H1 (cell line): ENCODE measurements at places on chromosomes 7 and 10. TPM values are rescaled to one million over a fixed set of nuclear protein-coding genes. Genes with fewer than 3 reads are reported as not detected.

Gene WEE2
- not detected in 2 replicates for total RNA-seq

Gene CRCP
- 29.2 and 29.3 TPM in 2 replicates for total RNA-seq

Gene PHKG1
- total RNA-seq = 0.61 TPM in 1 of 2 replicates, not detected in the other

Gene USP6NL
- 27.6 and 28.8 TPM in 2 replicates for total RNA-seq

Gene SDK1
- 7.2 and 7.3 TPM in 2 replicates for total RNA-seq

Gene WDFY4
- total RNA-seq = not detected in 2 replicates

Gene MRLN
- total RNA-seq = not detected in 2 replicates

Gene CDHR1
- total RNA-seq = 8.7 and 10.5 TPM in 2 replicates

Gene MAP3K8
- 5.4 and 5.6 TPM in 2 replicates for total RNA-seq

Gene TLX1
- not detected in 2 replicates for total RNA-seq

Gene HIBADH
- 29.9 and 30.1 TPM in 2 replicates for total RNA-seq

Gene CHST15
- 9.1 and 9.4 TPM in 2 replicates for total RNA-seq

GRCh38 chr7:149707448-149707886 is 65.9 kb downstream of the ZNF467 start:
- no peaks in the 10 kb centered on the region for H3K4me1 ChIP-seq
- H3K4me3 ChIP-seq = no peak overlapping the region
- no peak for DNase-seq
- no peaks in the 10 kb centered on the region for H3K27me3 ChIP-seq
- no peaks in the 10 kb centered on the region for H3K36me3 ChIP-seq

GRCh38 chr10:77799352-77799751 is 127.2 kb downstream of the DLG5 start:
- no peak overlapping the region for H3K27ac ChIP-seq
- peaks cover 6% of the 10 kb centered on the region; the same call in 1 of the 2 replicates for H3K4me1 ChIP-seq

DNA sequence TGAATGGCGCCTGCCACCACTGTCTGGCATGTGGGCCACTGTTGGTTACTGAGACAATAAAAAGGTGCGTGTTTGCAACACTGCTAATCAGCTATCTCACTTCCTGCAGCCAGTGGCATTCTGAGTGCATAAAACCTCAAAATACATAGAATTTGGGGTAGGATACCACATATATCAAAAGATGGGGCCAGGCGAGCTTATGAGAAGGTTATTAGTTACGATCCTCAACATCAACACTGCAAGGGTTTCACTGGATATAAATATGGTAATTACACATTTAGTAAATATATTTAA is 200.2 kb downstream of the WDR37 start:
- H3K27me3 ChIP-seq = no peaks in the 10 kb centered on the region
- no peaks in the 10 kb centered on the region for H3K4me1 ChIP-seq
- no peak overlapping the region for H3K4me3 ChIP-seq

- no peaks in the 10 kb centered on the region for H3K27me3 ChIP-seq
- H3K27ac ChIP-seq = no peak overlapping the region
- H3K36me3 ChIP-seq = no peaks in the 10 kb centered on the region; the same call in none of the 2 replicates
- H3K4me3 ChIP-seq = peak overlapping the region; percentile 96
- H3K4me1 ChIP-seq = no peaks in the 10 kb centered on the region; the same call in 1 of the 2 replicates
These were observed 1.4 kb downstream of the MDH2 start for GRCh38 chr7:76049295-76049694.

GRCh38 chr10:133123050-133123745 is 35.5 kb downstream of the ADGRA1 start:
- H3K4me1 ChIP-seq = no peaks in the 10 kb centered on the region
- no peaks in the 10 kb centered on the region for H3K27me3 ChIP-seq
- no peak overlapping the region for H3K4me3 ChIP-seq
- no peak for DNase-seq
- no peak overlapping the region for H3K27ac ChIP-seq

DNA sequence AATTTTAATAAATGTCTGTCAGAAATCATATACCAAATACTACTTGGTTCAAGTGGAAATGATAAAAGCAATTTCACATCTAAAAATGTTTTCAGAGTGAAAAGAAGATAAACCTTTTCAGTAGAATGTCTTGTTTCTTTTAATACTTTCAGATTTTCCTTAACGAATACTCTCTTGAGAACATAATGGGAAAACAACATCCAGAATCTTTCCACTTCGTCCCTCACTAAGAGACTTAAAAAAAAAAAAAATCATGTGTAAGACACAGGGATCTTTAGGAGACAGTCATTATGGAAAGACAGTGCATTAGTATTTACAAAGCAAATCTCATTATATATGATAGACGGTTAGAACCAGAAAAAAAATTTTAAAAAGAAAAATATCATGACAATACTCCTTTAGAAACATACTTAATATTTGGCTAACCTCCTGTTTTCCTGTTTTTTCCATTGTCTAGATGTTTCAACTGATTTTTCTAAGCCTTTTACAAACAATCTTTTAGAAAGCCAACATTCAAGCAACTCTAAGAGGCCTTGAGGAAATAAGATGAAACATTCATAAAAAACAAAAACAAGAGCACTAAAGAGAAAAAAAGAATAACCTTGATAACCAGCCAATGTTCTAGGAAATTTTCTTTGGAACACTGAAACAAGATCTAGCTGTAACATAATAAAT is 339.9 kb upstream of the LRRN3 start:
- no peak overlapping the region for H3K27ac ChIP-seq
- no peaks in the 10 kb centered on the region for H3K36me3 ChIP-seq
- H3K4me1 ChIP-seq = no peaks in the 10 kb centered on the region
- no peak for DNase-seq
- no peaks in the 10 kb centered on the region for H3K27me3 ChIP-seq
- H3K4me3 ChIP-seq = no peak overlapping the region

- H3K27ac ChIP-seq = no peak overlapping the region
- H3K36me3 ChIP-seq = no peaks in the 10 kb centered on the region
- H3K4me1 ChIP-seq = peaks cover 10% of the 10 kb centered on the region
These were observed 53.1 kb upstream of the COBL start for GRCh38 chr7:51369746-51370145.

GRCh38 chr7:130941322-130942210 is 207.6 kb upstream of the KLF14 start:
- H3K4me1 ChIP-seq = peaks cover 10% of the 10 kb centered on the region
- H3K4me3 ChIP-seq = no peak overlapping the region
- H3K27ac ChIP-seq = no peak overlapping the region
- H3K27me3 ChIP-seq = no peaks in the 10 kb centered on the region
- DNase-seq = no peak
- H3K36me3 ChIP-seq = no peaks in the 10 kb centered on the region

DNA sequence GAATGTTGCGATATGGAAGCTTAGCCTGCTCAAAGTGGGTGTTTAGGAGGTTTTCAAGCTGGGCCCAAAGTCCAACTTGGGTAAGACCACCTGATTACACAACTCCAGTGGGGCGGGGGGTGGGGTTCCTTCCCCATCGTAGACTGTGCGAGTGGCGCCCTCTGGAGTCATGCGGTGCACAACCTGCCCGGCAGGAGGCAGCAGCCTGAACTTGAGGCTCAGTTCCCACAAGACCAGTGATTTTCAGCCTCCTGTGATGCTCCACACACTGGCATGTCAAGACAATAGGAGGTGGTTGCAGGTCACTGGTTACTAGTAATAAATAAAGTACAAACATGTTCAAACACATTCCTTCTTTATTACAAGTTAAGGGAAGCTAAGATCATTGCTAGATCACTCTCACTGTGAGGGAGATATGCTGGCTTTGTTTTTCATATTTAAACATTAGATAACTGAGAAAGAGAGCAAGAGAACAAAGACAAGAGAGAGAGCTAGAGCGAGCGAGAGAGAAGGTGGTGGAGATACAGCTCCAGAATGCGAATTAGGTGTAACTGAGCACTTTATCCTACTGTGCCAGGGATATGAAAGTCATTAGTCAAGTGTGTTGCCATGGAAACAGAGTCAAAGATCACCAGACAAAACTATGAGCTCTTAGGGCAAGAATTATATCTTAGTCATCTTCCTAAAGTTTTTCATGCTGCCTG is 97.4 kb upstream of the BMPER start:
- no peaks in the 10 kb centered on the region for H3K4me1 ChIP-seq
- H3K4me3 ChIP-seq = no peak overlapping the region
- H3K36me3 ChIP-seq = no peaks in the 10 kb centered on the region
- no peaks in the 10 kb centered on the region for H3K27me3 ChIP-seq
- H3K27ac ChIP-seq = no peak overlapping the region

GRCh38 chr10:14036233-14036632 is 294.5 kb downstream of the FRMD4A start:
- H3K36me3 ChIP-seq = no peaks in the 10 kb centered on the region
- no peaks in the 10 kb centered on the region for H3K27me3 ChIP-seq
- H3K4me3 ChIP-seq = no peak overlapping the region
- H3K27ac ChIP-seq = no peak overlapping the region

DNA sequence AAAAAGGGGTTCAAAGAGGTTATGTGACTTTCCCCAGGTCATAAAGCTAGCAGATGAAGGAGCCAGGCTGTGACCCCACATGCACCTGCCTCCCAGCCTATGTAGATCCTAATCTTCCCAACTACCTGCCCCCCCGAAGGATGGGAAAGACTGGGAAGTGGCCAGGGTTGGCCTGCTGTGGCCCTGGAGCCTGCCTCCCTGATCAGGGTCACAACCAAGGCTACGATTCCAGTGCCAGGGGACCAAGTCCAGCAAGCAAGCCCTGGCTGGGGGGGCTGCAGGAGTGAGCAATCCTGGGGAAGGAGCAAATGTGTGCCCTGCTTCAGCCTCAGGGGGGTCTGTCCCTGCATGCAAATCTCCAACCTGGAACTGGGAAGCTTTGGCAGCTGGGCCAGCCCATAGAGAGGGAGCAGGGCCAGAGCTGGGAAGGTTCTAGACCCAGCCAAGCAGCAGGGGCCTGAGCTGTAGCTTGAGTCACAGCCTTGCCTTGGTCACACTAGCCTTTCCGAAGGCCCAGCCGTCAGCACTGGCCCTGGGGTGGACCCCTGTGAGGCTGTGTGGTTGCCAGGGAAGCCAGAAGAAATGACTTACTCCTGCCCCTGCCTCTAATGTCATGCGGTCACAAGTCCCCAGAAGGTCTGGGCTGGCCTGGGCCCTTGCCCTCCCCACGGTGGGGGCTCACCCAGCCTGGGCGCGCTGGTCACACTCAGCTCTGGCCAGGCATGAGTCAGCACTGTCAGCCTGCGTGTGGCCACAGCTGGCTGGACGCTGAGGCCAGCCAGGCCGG is 96.4 kb upstream of the ZMIZ1 start:
- no peak overlapping the region for H3K27ac ChIP-seq
- peaks cover 22% of the 10 kb centered on the region for H3K4me1 ChIP-seq
- no peak for DNase-seq
- no peaks in the 10 kb centered on the region for H3K36me3 ChIP-seq

DNA sequence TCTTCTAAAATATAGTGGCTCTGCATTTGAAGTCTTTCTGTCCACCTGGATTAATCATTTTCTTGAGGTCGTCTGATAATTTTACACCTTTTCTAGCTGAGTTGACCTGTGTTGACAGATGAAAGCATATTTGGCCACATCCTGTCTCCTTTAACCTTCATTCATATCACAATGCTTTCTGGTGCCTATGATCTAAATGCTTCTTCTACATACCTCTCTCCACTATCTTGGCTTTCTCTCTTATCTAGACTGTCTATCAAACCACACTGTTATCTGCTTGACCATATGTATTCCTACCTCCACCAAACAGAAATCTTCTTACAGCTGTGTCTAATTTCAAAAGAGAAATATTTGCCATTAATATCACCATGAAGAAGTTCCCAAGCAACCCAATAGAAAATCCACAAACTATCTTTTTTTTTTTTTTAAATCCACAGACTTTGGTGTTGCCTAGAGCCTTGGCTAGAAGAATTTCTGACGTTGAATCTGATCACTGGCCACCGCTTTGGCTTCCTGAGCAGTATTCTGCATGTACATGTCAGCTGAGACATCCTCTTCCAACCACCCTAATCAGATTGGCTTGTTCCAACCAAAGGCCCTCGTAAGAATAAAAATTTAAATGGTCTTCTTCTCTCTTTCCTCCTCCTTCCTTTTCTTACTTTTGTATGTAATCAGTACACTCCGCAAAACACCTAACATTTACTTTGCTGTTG is 66.3 kb upstream of the SP4 start:
- no peaks in the 10 kb centered on the region for H3K4me1 ChIP-seq
- no peak overlapping the region for H3K27ac ChIP-seq
- no peak overlapping the region for H3K4me3 ChIP-seq

- DNase-seq = no peak
- H3K36me3 ChIP-seq = no peaks in the 10 kb centered on the region
- H3K4me1 ChIP-seq = no peaks in the 10 kb centered on the region
- no peak overlapping the region for H3K4me3 ChIP-seq
- H3K27ac ChIP-seq = no peak overlapping the region
These were observed 234.5 kb downstream of the TCERG1L start for GRCh38 chr10:131077031-131077430.

GRCh38 chr7:130896898-130897514 is 163.0 kb upstream of the KLF14 start:
- no peak overlapping the region for H3K4me3 ChIP-seq
- no peak overlapping the region for H3K27ac ChIP-seq
- peaks cover 6% of the 10 kb centered on the region for H3K4me1 ChIP-seq
- peak; percentile 80 for DNase-seq
- H3K27me3 ChIP-seq = no peaks in the 10 kb centered on the region

- no peak for DNase-seq
- no peak overlapping the region for H3K4me3 ChIP-seq
- no peak overlapping the region for H3K27ac ChIP-seq
- H3K4me1 ChIP-seq = no peaks in the 10 kb centered on the region
- no peaks in the 10 kb centered on the region; the same call in 1 of the 2 replicates for H3K27me3 ChIP-seq
These were observed 143.8 kb downstream of the TES start for GRCh38 chr7:116354171-116354545.

- DNase-seq = no peak
- H3K36me3 ChIP-seq = no peaks in the 10 kb centered on the region
- no peak overlapping the region for H3K4me3 ChIP-seq
These were observed 16.7 kb upstream of the CADPS2 start for GRCh38 chr7:122902751-122903495.

DNA sequence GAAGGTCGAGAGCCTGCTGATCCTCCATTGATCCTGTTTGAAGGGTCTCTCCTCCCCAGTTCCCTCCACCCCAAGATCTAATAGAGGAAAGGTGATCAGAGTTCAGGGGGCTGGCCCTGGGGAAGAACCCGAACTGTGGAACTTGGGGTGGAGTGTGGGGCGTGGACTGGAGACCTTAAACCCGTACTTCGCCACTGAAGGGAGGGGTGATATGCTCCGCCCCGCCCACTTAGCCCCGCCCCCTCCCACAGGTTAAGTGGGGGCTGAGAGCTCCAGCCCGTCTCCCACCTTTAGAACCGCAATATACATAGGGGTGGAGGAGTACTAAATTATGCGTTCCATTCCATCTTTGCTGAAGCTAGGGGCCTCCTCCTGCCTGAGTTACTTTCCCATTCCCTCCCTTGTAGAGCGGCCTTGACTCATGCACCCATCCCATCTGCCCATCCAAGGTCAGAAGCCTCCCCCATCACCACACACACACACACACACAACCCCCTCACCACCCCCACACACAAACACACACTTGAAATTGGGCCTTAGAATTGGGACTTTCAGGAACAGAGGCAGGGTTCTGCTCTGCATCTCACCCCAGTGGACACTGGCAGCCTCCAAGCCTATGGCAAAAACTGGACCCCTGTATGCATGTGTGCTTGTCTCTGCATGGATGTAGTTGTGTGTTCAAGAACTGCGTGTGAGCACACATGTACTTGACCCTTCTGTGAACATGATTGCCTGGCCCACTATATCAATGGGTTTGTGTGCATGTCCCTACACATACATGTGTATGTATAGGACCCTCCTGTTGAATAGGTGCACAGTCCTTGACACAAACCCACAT is 991 bp downstream of the SEMA4G start:
- peaks cover 12% of the 10 kb centered on the region for H3K4me1 ChIP-seq
- peak overlapping the region; percentile 71 for H3K4me3 ChIP-seq

- H3K36me3 ChIP-seq = no peaks in the 10 kb centered on the region
- H3K4me1 ChIP-seq = no peaks in the 10 kb centered on the region; the same call in 1 of the 2 replicates
- H3K27me3 ChIP-seq = no peaks in the 10 kb centered on the region
- no peak overlapping the region for H3K27ac ChIP-seq
- no peak overlapping the region for H3K4me3 ChIP-seq
These were observed 86.1 kb downstream of the EGFR start for GRCh38 chr7:55104712-55105433.
